ENCODE measurements at places on chromosomes 11 and 22.

DNA sequence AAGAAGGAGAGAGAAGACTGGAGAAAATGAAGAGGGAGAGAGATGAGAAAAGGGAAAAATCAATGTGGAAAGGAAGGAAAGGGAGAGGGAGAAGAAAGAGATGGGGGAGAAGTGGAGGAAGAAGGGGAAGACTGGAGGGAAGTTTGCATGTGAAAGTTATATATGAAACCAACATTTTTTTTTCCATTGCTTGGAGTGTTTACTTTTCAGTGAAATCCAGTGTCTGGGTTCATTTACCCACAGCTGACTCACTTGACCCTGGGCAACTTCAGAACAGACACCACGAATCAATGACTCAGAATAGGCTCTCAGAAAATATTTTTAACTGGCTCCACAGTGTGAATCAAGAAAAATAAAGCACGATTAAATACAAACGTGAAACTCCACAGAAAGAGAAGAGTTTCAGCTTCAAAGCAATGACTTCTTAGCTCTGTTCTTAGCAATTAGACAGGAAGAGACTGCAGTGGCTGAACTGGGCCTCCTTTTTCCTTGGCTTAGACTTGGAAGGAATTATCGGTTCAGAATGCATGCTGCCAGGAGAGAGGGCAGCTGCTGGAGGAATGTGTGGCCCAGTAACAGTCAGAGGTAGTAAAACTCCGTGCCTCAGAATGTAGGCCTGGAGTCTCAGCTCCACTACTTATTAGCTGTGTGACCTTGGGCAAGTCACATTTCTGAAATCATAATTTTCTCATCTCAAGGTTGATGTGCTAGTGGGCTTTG is 237.5 kb downstream of the MIAT start:
- DNase-seq, result no peak
- no peaks in the 10 kb centered on the region for H3K27me3 ChIP-seq
- H3K4me1 ChIP-seq, result no peaks in the 10 kb centered on the region
- H3K36me3 ChIP-seq, result no peaks in the 10 kb centered on the region
- H3K4me3 ChIP-seq, result no peak overlapping the region
- no peak overlapping the region for H3K27ac ChIP-seq

GRCh38 chr11:87007963-87008362 is 29.8 kb upstream of the TMEM135 start:
- H3K4me1 ChIP-seq, result no peaks in the 10 kb centered on the region
- H3K36me3 ChIP-seq, result no peaks in the 10 kb centered on the region
- H3K27ac ChIP-seq, result no peak overlapping the region
- no peak overlapping the region for H3K4me3 ChIP-seq

DNA sequence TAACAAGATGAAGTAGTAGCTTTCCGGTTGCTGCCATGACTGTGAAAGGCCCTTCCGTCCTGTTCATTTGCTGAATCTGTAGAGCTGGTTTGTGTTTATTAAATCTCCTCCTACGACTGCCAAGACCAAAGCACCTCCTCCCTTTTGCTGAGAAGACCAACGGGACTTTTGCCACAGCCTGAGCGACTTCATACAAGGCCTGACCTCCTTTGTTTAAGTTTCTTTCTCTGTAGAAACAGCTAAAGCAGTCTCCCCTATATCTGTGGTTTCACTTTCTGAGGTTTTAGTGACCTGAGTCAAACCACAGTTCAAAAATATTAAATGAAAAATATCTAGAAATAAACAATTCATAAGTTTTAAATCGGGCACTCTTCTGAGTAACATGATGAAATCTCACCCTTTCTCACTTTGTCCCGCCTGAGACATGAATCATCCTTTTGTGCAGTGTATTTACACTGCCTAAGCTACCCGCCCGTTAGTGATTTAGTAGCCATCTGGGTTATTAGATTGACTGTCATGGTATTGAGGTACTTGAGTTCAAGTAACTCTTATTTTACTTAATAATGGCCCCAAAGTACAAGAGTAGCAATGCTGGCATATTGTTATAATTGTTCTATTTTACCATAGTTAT is 119.1 kb upstream of the LRRC4C start:
- H3K36me3 ChIP-seq, result no peaks in the 10 kb centered on the region
- no peaks in the 10 kb centered on the region for H3K27me3 ChIP-seq
- no peak for DNase-seq
- no peak overlapping the region for H3K4me3 ChIP-seq
- H3K27ac ChIP-seq, result no peak overlapping the region

GRCh38 chr22:28021116-28021997 is 102.3 kb upstream of the PITPNB start:
- H3K27me3 ChIP-seq, result no peaks in the 10 kb centered on the region
- no peak overlapping the region for H3K27ac ChIP-seq
- no peak overlapping the region for H3K4me3 ChIP-seq
- no peaks in the 10 kb centered on the region for H3K36me3 ChIP-seq
- no peaks in the 10 kb centered on the region for H3K4me1 ChIP-seq
- no peak for DNase-seq

- H3K27me3 ChIP-seq, result no peaks in the 10 kb centered on the region
- no peak overlapping the region for H3K27ac ChIP-seq
- H3K36me3 ChIP-seq, result no peaks in the 10 kb centered on the region
- no peak overlapping the region for H3K4me3 ChIP-seq
- H3K4me1 ChIP-seq, result no peaks in the 10 kb centered on the region
These were observed 90.6 kb downstream of the TMEM135 start for GRCh38 chr11:87128372-87128771.

- H3K4me3 ChIP-seq, result no peak overlapping the region
- no peak overlapping the region for H3K27ac ChIP-seq
- H3K4me1 ChIP-seq, result no peaks in the 10 kb centered on the region
- no peak for DNase-seq
- no peaks in the 10 kb centered on the region for H3K27me3 ChIP-seq
- no peaks in the 10 kb centered on the region for H3K36me3 ChIP-seq
These were observed 20.3 kb upstream of the APLP2 start for GRCh38 chr11:130049328-130049771.

DNA sequence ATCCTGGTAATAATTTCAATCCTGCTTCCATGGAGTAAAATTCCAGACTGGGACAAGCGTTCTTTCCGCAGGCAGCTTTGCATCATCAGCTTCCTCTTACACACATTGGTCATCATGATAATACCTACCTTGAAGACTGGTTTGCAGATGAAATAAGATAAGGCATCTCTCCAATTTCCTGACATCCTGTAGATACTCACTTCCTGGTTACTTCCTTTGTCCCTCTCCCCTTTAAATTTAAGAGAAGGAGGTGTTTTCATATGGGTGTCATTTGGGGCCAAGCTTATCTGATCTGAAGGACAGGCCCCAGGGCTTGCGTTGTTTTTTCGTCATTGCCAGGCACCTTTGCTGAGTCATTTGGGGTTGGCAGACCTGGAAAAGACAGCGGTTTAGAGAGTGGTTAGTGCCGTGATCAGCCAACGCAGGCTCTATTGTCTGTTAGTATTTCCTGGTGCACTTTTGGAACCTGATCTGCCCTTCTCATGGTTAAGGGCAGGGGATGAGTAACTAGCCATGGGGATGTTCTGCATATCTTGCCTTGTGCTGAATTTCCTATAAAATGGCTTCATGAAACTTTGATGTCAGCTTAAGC is 24.1 kb downstream of the GRAMD1B start:
- peaks cover 22% of the 10 kb centered on the region for H3K4me1 ChIP-seq
- no peak overlapping the region for H3K27ac ChIP-seq
- no peaks in the 10 kb centered on the region for H3K36me3 ChIP-seq
- H3K27me3 ChIP-seq, result no peaks in the 10 kb centered on the region
- H3K4me3 ChIP-seq, result no peak overlapping the region

- peaks cover 4% of the 10 kb centered on the region for H3K36me3 ChIP-seq
- H3K4me1 ChIP-seq, result peaks cover 6% of the 10 kb centered on the region
- no peaks in the 10 kb centered on the region for H3K27me3 ChIP-seq
- no peak overlapping the region for H3K27ac ChIP-seq
- no peak for DNase-seq
- H3K4me3 ChIP-seq, result no peak overlapping the region
These were observed 20.7 kb downstream of the PDHX start for GRCh38 chr11:34936945-34937629.

DNA sequence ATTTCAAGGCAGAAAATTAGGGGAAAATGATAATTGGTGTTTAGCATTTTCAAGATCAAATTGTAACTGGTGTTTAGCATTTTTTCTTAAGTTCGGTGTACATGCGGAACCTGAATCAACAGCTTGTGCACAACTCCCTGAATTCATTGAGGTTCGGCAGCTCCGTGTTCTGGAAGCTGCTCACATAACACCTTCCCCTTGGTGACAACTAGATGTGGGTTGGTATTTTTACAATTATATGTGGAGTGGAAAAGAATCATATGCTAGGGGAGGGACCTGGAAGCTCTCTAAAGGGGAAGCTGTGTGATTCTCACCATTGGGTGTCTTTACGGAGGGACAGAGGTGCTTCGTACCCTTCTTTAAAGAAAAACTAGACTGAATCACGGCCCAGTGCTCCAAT is 199.0 kb upstream of the MTNR1B start:
- DNase-seq, result no peak
- H3K4me3 ChIP-seq, result no peak overlapping the region
- H3K27ac ChIP-seq, result no peak overlapping the region

DNA sequence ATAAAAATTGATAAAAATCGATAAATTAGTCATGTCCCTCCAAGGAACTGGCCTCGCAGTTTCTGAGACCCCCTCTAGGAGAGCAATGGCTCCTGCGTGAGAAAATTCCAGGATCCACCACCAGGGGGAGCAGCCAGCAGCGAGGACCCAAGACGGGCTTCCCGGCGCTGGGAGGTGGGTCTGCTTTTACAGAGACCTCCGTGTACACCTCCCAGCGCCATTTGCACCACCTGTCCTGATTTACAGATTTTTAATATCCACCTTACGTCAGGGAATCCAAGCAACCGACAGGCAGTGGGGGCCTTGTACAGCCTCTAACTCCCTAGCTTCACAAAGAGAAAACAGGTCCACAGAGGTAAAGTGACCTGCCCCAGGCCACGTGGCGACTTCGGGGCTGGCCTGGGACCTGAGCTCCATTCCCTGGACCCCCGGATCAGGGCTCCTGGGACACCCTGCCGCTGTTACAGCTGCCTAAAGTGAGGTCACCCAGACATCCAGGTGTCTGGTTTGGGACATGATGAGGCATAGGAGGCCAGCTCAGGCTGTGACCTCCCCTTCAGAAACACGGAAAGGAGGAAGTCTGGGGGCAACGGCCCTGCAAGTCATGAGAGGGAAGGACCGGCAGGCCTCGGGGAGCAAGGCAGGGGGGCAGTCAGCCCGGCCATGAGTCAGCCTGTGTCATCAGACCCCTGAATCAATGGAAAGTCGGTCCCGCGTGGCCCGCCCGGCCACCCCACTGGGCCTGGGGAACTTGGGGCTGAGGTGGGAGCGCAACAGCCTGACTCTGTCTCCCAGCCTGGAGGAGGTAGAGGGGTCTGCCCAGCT is 3.5 kb downstream of the OSM start:
- no peak overlapping the region for H3K4me3 ChIP-seq
- no peaks in the 10 kb centered on the region for H3K36me3 ChIP-seq
- peak; percentile 70 for DNase-seq
- H3K27ac ChIP-seq, result no peak overlapping the region
- peaks cover 38% of the 10 kb centered on the region for H3K4me1 ChIP-seq
- H3K27me3 ChIP-seq, result no peaks in the 10 kb centered on the region

DNA sequence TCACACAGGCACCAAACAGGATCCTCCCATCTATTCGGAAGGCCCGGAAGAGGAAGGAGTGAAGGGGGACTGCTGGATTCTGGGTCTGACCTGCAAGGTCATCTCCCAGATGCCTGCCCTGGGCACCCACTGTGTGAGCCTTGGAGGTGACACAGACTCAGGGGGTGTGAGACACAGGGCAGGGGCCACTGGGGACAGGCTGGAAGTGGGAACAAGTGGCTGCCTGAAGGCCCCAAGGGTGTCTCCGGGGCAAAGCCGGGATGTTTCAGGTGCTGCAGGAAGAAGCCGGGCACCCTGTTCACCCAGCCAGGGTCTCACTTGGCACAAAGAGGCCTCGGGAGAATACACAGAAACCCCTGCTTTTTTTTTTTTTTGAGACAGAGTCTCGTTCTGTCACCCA is 385.5 kb downstream of the CTTN start:
- no peak overlapping the region for H3K27ac ChIP-seq
- H3K4me3 ChIP-seq, result no peak overlapping the region
- no peaks in the 10 kb centered on the region for H3K27me3 ChIP-seq
- no peaks in the 10 kb centered on the region for H3K4me1 ChIP-seq
- no peak for DNase-seq
- H3K36me3 ChIP-seq, result no peaks in the 10 kb centered on the region

- H3K4me3 ChIP-seq, result no peak overlapping the region
- H3K36me3 ChIP-seq, result peaks cover 4% of the 10 kb centered on the region
- H3K4me1 ChIP-seq, result no peaks in the 10 kb centered on the region
- H3K27me3 ChIP-seq, result no peaks in the 10 kb centered on the region
- DNase-seq, result no peak
- no peak overlapping the region for H3K27ac ChIP-seq
These were observed 16.6 kb downstream of the APIP start for GRCh38 chr11:34899633-34900016.

GRCh38 chr11:72924568-72925190 is 110.5 kb downstream of the ATG16L2 start:
- no peaks in the 10 kb centered on the region for H3K4me1 ChIP-seq
- no peak overlapping the region for H3K4me3 ChIP-seq
- H3K27me3 ChIP-seq, result no peaks in the 10 kb centered on the region
- H3K27ac ChIP-seq, result no peak overlapping the region

GRCh38 chr11:99449345-99449744 is 428.6 kb downstream of the CNTN5 start:
- H3K36me3 ChIP-seq, result no peaks in the 10 kb centered on the region
- H3K4me1 ChIP-seq, result no peaks in the 10 kb centered on the region
- H3K27ac ChIP-seq, result no peak overlapping the region

DNA sequence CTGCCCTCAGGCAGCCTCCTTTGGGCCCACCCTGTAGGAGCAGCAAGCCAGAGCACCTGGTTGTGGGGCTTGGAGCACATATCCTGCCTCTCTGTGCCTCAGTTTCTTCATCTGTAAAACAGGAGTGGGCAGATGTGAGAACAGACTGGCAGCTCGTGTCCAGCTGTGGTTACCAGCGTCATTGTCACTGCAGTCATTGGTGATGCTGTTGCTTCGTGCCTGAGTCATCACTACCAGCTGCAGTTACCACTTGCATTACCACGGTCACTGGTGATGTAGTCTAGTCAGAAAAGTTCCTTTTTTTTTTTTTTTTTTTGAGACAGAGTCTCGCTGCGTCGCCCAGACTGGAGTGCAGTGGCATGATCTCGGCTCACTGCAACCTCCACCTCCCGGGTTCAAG is 20.4 kb downstream of the RSPH14 start:
- H3K27ac ChIP-seq, result no peak overlapping the region
- H3K4me1 ChIP-seq, result peaks cover 13% of the 10 kb centered on the region
- no peak overlapping the region for H3K4me3 ChIP-seq
- no peak for DNase-seq
- H3K36me3 ChIP-seq, result no peaks in the 10 kb centered on the region

DNA sequence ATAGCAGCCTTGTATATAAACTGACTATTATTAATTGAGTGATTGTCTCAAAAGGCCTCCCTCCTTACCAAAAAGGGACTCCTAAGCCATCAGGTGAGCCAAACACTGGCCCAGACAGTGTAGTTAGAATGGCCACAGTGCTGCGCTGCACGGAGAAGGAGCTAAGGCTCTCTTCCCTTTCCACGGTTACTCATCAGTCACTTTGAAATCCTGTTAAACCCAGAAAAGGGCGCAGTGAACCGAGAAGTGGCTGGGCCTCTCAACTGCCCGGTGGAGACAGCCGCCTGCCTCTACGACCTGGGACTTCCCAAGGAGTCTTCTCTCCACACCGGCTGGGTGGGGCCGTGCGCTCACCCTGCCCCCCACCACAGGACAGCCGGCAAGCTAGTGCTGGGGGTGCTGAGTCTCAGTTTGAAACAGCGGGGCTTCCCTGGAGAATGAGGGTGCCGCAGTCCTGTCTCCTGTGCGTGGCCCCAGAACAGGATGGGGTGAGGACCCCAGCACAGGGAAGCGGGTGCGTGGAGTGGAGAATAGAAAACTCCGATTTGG is 1.3 kb downstream of the MYH9 start:
- peaks cover 6% of the 10 kb centered on the region for H3K36me3 ChIP-seq
- peak overlapping the region; percentile 97 for H3K4me3 ChIP-seq
- no peak for DNase-seq
